Panc1 (cell line): ENCODE measurements at places on chromosomes 1 and 21. TPM values are rescaled to one million over a fixed set of nuclear protein-coding genes. Genes with fewer than 3 reads are reported as not detected.

FGR gene
- total RNA-seq: 0.18 TPM

CD5L gene
- total RNA-seq: not detected

AKT3 gene
- total RNA-seq: 11.0 TPM

RCSD1 gene
- 1.4 TPM for total RNA-seq

FCER1A gene
- total RNA-seq: not detected

ATP1A2 gene
- 0.15 TPM for total RNA-seq
